ENCODE measurements at places on chromosomes 11 and 22. TPM values are rescaled to one million over a fixed set of nuclear protein-coding genes. Genes with fewer than 3 reads are reported as not detected.
A peak's percentile ranks its signal among the peaks of the same experiment; 100 is the strongest.

DNA sequence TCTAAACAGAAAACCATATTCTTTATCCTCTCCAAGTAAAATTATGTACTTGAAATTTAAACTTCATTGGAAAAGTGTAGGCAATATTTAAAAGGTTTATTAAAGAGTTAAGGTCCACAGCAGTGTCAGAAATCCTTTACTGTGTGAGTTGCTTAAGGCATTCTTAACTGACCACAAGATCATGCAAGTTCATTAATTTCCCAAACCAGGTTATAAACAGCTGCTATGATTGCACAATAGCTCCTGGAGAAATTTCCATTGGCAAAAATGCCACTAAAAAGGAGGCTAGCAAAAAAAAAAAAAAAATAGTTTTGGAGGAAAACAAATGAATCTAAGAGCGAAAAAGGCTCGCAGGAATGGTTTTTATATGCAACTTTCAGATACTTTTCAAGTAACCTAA, 106.2 kb downstream of the ETS1 start:
- ATAC-seq = no peak

DNA sequence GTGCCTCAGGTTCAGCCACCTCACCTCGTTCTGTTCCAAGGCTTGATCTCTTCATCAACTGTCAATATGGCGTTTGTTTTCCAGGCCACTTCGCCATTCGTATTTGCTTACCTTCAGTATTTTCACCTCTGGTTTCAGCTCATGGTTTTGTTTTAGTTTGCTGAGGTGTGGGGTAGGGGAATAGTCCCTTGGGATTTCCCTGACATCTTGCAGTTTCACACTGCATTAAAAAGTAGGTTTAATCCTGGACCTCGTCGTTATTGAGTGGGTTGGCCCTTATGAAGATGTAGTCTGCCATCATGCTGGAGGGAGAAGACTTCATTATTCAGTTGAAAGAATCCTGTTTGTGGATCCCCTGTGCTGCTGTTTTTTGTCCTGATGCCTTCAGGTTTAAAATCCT, 46.0 kb downstream of the C11orf91 start:
- ATAC-seq = peak; percentile 35

DNA sequence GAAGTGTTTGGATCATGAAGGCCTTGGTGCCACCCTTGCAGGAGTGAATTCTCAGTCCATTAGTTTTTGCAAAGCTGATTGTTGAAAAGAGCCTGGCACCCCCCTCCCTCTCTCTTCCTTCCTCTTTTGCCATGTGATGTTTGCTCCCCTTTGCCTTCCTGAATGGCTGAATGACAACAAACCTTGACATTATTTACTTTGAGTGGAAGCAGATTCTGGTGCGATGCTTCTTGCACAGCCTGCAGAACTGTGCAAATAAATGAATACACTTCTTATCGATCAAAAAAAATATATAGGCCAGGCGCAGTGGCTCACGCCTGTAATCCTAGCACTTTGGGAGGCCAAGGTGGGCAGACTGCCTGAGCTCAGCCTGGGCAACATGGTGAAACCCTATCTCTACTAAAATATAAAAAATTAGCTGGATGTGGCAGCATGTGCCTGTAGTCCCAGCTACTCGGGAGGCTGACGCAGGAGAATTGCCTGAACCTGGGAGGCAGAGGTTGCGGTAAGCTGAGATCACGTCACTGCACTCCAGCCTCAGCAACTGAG, 2.0 kb upstream of the NARS2 start:
- ATAC-seq = no peak

DNA sequence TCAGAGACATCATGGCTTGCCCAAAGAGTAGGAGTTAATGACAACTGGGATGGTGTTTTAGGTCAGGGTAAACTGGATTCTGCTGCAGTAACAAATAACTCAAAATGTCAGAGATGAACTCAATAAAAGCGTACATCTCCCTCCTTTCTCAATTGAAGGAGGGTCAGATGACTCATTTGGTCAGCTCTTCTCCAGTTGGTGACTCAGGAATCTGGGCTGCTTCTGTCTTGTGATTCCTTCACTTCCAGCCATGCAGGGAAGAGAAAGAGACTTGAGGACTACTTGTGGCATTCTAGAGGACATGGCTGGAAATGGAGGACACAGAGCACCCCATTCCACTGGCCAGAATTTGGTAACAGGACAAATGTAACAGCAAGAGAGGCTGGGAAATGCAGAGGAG, 3.2 kb upstream of the SYT13 start:
- ATAC-seq = no peak

Gene FJX1
- total RNA-seq = 0.21 TPM

Gene GTSE1
- total RNA-seq = 36.9 TPM

Gene SERPINH1
- 10.2 TPM for total RNA-seq

Gene APOL5
- not detected for total RNA-seq

Gene TRMT2A
- 110 TPM for total RNA-seq

Gene LUZP2
- not detected for total RNA-seq

Gene DKK3
- total RNA-seq = not detected
